ENCODE measurements at places on chromosomes 12 and 14.

DNA sequence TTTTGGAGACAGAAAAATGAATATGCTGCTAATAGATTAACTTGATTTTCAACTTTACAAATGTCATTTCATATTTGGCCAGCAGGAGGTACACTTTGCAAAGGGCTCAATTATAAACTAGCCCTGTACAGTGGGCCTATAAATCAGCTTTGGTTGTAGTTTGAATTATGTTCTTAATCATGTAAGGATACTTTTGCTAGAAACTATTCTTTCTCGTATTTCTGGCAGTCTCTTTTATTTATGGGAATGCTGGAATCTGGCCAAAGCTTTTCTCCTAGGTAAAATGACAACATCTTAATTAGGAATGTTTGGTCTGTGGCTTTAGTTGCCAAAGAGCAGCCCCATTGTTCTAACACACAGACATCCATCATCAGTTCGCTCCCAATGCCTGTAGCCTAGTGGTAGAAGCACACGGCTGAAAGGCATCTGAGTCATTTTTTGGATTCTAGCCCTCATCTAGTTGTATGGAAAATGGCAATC lies 1322.3 kb upstream of the SEL1L start:
- peak; percentile 21 for DNase-seq

DNA sequence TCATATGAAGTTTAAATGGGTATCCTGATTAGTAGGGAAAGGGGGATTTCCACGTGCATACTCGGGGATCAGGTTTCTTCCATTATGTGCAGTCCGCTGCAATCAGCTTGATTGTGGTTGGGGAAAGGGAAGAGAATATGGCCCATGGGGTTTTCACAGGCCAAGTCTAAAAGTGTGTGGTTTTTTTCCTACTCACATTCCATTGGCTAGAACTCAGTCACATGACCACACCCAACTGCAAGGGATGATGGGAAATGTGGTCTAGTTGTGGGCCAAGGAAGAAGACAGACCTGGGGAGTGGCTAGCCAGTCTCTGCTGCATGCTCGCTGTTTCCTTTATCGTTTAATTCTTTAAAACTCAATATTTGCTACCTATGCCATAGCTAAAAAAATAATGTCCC lies 105.1 kb downstream of the PRIMA1 start:
- DNase-seq = no peak

GRCh38 chr12:32069071-32069470 lies 37.6 kb upstream of the BICD1 start:
- no peak for DNase-seq

GRCh38 chr14:26873362-26873960 lies 275.6 kb upstream of the NOVA1 start:
- DNase-seq = no peak

GRCh38 chr14:53306911-53307310 lies 153.8 kb upstream of the DDHD1 start:
- DNase-seq = peak; percentile 95

DNA sequence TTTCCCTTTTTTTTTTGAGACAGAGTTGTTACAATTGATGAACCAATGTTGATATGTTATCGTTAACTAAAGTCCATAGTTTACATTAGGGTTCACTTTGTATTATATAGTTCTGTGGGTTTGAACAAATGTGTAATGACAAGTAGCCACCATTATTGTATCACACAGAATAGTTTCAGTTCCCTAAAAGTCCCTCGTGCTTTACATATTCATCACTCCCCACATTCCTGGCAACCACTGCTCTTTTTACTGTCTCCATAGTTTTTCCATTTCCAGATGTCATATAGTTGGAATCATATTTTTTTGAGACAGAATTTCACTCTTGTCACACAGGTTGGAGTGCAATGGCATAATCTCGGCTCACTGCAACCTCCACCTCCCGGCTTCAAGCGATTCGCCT lies 12.5 kb downstream of the HSD17B6 start:
- no peak for DNase-seq

Data from COLO829 (cell line).